ENCODE measurements at places on chromosomes 7 and 10.

DNA sequence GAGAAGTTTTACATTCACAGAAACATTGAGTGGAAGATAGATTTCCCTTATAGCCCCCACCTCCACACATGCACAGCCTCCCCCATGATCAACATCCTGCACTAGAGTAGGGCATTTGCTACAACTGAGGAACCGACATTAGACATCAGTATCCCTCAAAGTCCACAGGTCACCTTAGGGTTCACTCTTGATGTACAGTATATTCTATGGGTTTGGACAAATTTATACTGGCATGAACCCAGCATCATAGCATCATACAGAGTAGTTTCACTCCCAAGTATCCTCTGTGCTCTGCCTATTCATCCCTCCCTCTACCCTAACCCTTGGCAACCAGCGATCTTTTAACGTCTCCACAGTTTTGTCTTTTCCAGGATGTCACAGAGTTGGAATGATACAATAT is 64.4 kb downstream of the VSTM4 start:
- DNase-seq = no peak

DNA sequence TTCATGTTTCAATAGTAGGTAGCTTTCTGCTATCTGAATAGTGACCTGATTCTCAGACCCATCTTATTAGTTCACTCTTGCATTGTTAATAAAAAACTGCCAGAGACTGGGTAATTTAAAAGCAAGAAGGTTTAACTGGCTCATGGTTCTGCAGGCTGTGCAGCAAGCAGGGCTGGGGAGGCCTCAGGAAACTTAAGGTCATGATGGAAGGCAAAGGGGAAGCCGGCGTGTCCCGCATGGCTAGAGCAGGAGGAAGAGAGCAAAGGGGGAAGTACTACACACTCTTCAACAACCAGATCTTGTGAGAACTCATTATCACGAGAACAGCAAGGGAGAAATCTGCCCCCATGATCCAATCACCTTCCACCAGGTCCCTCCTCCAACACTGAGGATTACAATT is 185.2 kb upstream of the PITRM1 start:
- DNase-seq = no peak

- no peak for DNase-seq
Measured at GRCh38 chr10:43913676-43914235, 265.1 kb upstream of the ZNF32 start.

DNA sequence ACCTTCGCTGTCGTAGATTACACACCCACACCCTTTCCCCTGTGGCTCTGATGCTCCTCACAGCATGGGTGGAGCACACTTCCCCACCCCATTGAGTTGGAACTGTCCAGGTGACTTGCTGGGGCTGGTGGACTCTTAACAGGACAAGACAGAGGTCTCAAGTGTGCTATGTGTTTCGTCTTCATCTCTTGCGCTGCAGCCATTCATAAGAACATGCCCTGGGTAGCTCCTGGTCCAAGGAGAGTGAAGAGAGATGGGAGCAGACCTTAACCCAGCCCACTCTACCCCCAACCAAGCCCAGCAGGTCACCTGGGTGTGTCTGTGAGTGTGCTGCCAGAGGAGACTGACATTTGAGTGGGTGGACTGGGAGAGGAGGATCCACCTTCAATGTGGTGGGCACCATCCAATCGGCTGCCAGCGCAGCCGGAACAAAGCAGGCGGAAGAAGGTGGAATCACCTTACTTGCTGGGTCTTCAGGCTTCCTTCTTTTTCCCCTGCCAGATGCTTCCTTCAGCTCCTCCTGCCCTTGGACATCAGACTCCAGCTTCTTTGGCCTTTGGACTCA is 112.4 kb downstream of the HTR5A start:
- DNase-seq = peak; percentile 43

DNA sequence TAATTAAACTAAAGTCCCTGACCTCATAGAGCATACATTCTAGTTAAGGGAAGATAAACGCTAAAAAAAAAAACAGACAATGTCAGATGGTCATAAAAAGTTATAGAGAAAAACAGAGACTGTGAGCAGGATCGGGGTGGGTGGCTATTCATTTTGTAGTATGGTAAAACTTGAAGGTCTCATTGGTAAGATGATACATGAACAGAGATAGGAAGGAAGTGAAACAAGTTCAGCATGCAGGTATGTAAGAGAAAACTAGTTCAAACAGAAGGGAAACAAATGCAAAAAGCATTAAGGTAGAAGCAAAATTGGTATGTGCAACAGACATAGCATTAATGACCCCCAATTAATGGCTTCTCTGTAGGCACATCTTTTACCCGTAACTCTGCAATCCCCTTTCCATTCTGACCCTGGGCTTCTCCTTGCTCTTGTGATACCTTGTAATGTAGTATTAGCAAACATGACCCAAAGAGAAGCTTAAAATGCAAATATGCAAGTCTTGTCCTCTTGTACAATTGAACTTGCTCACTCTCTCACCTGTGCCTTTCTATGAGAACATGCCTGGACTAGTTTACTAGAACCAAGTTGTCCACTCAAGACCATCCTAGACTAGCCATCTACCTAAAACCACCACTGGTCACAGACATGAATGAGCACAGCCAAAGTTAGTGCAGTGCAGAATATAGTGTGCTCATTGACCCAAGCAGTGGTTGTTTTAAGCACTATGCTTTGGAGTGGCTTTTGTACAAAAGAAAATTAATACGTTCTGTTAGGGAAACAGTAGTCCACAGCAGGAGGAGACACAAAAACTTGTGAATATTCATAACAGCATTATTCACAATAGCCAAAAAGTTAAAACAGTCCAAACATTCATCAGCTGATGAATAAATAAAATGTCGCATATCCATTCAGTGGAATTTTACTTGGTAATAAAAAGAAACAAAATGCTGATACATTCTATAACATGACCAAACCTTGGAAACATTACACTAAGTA is 57.0 kb downstream of the BRAF start:
- DNase-seq = no peak

GRCh38 chr10:34236931-34237330 is 578.2 kb downstream of the PARD3 start:
- no peak for DNase-seq

DNA sequence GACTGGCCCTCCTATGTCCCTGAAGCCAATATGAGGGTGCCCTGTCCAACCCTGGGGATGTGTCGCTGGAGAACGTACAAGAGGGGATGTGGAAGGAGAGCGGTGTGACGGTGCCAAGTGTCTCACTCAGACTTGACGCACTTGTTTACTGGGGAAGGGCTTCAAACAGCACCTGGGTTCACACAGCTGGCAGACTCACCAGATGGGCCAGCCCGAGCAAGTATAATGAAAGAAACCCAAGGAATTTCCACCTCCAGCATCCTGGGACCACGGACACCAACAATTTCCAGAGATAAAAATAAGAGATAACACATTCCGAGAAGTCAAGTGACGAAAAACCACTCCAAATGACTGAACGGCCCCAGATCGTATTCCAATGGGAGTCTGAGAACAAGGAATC is 5.3 kb downstream of the ATP5MF start:
- no peak for DNase-seq

DNA sequence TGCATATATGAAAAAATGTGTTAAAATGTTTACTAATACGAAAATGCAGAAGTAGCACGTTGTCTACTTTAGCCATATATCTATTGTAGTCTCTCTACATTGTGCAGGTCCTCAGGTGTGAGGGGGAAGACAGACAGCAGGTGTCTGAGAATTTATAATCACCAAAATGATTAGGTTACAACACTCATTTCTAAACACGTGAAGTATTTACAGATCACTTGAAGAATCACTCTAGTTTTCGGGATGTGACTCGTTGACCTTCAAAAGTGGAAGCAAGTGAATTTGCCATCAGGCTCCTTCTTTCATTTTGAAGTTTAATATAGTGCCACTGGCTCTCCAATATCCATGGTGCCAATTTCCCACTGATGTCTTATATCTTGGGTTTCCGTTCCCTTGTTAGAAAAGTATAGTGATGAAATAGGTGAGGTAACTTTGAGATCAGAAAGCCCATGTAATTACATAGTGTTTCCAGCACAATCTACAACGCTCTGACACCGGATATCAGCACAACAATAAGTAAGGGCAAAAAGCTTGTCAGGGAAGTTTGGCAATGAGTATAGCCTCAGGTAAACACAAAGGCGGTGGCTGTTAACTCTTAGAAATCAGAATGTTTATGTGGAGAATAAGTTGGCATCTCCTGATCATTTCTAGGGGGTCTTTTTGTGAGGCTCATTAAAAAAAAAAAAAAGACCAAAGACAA is 57.5 kb upstream of the SP4 start:
- no peak for DNase-seq

- no peak for DNase-seq
Measured at GRCh38 chr10:66747451-66747850, 178.4 kb upstream of the LRRTM3 start.

DNA sequence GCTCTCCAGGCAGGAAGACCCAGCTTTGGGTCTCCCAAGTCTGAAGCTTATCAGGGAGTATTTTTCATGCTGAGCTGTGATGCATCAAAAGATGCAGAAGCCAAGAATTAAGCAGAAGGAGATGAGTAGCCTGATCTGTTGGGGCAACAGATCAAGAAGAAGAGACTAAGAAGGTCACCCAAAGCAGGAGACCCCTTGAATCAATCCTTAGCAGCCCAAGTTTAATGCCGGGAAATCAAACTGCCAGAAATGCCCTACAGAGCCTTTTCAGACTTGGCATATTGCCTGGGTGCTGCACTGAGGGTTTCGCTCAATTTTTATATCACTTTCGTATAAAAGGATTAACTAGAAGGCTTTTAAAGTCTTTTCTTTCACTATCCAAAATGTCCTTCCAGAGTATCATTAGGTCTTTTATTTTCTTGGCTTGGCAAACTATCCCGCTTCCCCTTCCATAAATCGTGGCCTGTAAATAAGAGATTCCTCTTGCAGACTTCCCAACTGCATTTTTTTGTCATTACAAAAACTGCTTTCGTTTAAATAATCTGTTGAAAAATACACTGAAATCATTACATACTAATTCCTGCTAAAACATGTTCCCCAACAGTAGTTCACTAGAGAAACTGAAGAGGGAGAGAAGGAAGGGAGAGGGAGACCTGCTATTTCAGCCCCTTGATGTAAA is 49.0 kb upstream of the STK17A start:
- DNase-seq = no peak

DNA sequence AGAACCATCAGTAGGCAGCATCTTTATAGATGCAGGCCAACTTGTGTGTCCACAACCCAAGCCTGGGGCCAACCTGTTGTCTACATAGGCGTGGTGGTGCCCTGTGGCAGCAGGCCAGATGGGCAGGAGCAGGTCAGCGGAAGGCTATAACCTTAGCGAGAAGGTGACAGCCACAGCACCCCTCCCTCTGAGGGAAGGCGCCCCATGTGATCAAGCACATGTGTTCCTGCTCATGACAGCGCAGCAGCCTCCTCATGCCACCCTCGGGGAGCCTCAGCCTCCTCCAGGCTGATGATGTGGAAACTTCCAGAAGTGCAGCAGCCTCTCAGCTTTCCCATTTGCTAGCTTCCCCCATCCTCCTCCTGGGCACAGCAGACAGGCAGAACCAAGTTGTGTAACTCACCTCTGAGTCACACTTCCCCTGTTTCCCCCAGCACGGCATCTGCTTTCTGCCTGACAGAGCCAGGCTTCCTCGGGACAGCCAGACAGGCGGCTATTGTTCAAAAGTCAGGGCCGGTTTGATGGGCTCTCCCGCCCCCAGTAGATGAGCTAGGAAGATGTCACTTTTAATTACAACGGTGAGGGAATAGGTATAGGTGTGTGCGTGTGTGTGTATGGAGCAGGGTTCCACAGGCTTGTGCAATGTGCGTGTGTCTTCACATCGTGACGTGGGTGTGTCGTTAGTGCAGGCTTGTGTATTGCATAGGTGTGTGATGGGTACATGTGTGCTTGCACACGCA is 312.0 kb upstream of the ZMIZ1 start:
- DNase-seq = no peak

DNA sequence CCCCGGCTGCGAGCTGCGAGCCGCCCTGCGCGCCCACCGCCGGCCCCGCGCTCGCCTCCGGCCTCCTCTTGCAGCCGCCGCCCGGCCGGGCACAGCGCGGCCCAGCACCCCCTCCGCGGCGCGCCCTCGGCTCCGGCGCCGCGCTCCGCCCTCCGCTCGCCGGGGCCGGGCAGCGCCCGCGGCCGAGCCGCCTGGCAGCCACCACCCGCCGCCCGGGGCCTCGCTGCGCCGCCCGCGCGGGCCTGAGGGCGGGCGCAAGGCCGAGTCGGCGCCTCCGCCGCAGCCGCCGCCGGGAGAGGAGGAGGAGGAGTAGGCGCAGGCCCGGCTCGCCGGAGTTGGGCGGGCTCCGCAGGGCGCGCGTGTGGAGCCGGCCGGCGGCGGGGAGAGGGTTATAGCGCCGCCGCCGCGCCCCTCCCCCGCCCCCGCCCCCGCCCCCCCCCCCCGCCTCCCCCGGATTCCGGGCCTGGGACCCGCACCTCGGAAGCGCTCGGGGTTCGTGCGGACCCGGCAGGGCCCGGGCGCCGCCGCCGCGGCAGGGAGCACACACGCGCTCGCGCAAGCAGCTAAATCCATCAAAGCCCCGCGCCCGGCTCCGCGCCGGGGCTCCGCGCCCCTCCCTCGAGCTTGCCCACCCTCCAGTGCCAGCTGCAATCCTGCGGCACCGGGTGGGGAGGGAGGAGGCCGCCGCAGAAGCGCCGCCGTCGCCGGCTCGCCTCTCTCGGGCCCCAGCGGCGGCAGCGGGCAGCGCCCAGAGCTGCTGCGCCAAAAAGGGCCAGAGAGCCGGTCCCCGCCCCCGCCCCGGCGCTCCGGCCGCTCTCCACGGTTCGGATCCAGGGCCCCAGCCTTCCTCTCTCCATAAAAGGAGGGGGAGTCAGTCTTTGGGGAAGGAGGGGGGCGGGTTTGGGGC is at the start of gene PDGFA:
TSS of gene PDGFA (minus strand) at position 363 of the 907 bp plus-strand sequence. CDS start 845 bp downstream, outside the sequence.
- peak; percentile 70 for DNase-seq

DNA sequence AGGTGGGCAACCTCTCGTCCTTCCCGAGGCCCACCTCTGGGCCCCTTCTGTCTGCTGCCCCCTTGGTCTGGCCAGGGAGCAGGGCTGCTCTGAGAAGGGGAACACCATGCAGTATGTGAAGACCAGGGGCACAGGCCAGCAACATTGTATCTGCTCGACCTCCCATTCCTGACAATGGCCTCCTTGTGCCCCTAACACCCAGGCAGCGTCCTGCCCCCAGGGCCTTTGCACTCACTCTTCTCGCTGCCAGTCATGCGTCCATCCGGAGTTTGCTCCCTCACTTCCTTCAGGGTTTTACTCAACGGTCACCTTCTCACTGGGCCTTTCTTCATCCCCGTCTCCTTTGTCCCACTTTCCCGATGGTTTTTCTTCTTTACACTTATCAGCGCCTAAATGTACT is 232.9 kb upstream of the GRB10 start:
- peak; percentile 24 for DNase-seq
